Skeletal muscle tissue (tissue), 5 donors: ENCODE measurements at places on chromosomes 7 and 10. TPM values are rescaled to one million over a fixed set of nuclear protein-coding genes. Genes with fewer than 3 reads are reported as not detected.

Gene CTAGE4
- not detected for total RNA-seq

Gene FAM25C
- total RNA-seq = not detected

Gene NUTM2E
- total RNA-seq = not detected

Gene TMEM213
- not detected for total RNA-seq

Gene CLCN1
- 4.7 TPM for total RNA-seq

Gene AKR1C3
- 1.6 TPM for total RNA-seq

Gene AKR1C4
- not detected for total RNA-seq

Gene OR2F1
- total RNA-seq = not detected

Gene DPYSL4
- 1.0 TPM for total RNA-seq

Gene AP4M1
- 20.9 TPM for total RNA-seq

Gene MMD2
- total RNA-seq = not detected

Gene PLCE1
- 29.2 TPM for total RNA-seq

Gene STOX1
- total RNA-seq = 3.7 TPM

Gene C10orf90
- under 0.01 TPM for total RNA-seq

Gene PIK3AP1
- total RNA-seq = 6.3 TPM

Gene TCF7L2
- total RNA-seq = 33.9 TPM

Gene BPGM
- total RNA-seq = 92.9 TPM

Gene ADAMTS14
- 5.7 TPM for total RNA-seq
